ENCODE measurements at places on chromosomes 2 and 18.

DNA sequence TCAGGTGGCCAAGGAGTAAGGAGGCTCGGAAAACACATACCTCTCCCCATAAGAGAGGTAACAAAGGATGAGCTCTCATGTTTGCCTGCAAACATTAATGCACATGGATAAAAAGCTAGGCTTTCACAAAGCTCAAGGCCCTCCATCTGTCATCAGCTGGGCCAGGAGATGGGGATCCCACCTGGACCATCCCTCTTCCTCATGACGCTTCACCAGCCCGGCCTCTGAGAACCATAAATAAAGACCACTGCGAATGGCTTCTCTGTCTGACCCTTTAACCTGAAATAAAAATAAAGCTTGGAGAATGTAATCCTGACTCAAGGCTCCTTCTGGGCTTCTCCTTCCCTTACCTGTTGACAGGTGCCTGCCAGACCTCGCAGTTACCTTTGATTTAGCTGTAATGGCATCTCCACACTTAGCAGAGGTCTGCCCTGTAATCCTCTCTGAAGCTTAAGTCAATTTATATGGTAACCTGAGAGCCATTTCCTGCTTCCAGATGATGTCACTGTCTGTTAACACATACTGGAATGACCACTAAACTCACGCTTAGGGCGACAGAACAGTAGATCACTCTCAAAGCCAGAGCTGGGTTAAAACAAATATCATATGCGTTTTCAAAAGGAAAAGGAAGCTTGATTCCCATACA, 29.3 kb upstream of the FOXI3 start:
- no peak for DNase-seq

DNA sequence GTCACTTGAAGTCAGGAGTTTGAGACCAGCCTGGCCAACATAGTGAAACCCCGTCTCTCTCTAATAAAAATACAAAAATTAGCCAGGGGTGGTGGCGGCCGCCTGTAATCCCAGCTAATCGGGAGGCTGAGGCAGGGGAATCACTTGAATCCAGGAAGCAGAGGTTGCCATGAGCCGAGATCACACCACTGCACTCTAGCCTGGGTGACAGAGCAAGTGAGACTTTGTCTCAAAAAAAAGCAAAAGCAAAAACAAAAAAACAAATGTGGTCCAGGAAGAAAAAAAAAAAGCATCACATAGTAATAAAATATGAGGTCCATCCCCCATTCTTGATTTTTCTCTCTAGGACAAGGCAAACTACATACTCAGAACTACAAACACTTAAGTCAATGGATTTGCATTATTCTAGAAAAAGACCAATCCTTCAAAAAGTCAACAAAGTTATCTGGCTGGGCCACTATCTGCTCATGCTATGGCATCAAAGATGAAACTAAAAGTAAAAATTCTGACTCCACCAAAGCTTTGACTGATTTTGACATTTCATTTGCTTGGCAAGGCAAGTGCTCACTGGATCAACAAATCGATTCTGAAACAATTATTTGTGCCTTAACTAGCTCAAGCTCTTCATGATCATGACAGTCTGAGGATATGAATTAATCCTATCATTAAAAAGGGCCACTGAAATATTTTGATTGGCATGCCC, 28.4 kb downstream of the MEX3C start:
- DNase-seq: no peak

DNA sequence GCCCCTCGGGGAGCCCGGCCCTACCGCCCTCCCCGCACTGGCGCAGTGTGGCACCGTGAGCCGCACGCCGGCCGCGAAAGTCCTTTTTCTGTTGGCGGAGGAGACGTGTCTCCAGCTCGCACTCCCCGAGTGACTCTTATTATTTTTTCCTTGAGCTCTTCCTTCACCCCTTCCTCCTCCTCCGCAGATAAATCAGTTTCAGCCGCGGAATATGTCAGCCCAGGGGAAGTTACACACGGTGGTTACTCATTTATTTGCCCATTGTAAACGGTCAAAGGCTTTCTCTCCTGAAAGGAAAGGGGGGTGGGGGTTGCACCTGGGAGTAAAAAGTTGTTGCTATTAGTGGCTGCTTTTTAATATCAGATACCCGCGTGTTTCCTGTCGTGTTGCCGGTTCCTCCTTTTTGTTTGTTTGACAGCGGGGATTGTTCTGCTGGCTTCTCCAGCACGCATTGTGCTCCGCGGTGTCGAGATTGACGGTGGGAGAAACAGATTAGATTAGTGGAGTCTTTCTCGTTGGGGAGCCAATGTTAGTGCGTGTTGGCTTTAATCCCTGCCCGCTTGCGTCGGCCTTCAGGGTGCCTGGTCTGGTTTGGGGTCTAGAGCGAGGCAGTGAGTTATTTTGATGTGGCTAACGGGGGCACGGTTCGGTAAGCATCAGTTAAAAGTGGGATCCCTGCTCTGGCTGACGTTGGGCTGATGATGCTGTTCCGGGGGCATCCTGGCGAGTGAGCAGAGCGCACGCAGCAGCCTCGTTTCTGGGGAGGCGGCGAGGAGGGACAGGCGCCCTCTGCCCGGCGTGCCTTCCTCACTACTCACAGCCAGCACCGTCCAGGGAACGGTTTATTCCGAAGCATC, 1.6 kb downstream of the CRIM1 start:
- DNase-seq: no peak

- no peak for DNase-seq
Observed at GRCh38 chr2:70115646-70116442, 28.6 kb downstream of the PCBP1 start.

DNA sequence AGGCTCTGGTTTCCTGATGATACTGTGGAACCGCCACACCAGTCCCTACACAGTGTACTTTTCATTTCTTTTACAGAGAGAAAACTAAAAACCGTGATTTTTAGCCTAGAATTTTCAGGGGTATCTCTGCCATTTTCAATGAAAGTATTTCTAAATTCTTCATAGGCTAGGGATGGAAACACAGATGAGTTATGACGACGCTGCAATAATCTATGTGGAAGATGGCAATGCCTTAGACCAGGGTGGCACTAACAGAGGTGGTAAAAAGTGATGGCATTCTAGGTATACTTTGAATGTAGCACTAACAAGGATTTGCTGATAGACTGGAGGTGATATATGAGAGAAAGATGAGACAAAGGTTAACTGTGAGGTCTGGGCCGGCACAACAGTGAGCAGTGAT, 56.5 kb downstream of the TTC21B start:
- no peak for DNase-seq

GRCh38 chr18:8865934-8866333, 160.6 kb downstream of the MTCL1 start:
- no peak for DNase-seq

- no peak for DNase-seq
Observed at GRCh38 chr18:27483276-27483675, 298.2 kb upstream of the CHST9 start.

DNA sequence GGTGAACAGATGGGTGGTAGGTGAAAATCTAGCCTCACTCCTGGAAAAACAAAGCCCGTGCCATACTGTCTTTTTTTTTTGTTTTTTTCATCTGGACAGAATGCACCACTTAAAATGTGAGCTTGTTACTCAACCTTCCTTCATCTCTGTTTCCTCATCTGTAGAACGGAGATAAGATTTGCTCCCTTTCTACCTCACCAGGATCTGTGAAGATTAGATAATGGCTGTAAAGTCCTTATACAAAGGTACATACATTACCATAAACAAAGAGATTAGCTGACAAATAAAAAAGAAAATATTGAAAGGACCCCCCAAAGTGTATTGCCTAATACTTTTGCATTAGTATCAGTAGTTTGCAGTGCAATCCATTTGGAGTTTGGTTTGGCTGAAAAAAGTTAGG, 75.4 kb upstream of the ZEB2 start:
- DNase-seq: no peak

DNA sequence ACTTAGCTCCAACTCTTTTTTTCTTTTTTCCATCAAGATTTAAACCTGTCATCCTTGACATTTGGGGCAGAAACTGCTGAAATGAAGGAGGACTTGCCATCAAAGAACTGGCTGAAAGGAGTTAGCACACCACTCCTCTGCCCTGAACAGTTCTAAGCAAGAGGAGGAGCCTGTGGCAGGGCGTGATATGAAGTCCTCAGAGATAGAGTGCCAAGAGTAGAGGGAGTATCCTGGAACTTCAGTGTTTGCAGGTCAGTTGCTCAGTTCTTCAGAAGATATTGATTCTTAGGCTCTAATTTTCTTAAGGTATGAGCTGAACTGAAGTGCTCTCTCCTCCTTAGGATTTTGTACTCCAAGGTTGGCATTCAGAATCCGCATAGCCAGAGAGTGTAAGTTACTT, 15.2 kb downstream of the NABP1 start:
- no peak for DNase-seq

DNA sequence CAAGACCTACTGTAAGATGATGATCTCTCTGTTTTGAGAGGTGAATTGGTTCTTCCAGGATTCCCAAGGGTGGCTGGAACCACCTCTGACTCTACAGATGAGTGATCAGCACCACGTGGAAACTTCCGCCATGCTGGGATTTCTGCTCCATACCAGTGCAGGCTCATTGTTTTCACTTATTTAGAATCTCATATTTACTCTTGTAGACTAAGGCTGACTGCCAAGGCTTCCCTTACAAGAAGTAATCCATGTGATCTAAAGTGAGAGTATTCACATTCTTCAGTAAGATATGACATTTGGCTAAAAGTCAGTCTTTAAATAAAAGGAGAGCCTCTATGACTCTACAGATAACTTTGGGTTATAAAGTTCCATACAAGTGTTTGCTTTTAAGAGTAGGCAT, 322.9 kb upstream of the RAB12 start:
- DNase-seq: no peak

GRCh38 chr2:142241016-142241415, 110.2 kb upstream of the LRP1B start:
- DNase-seq: no peak

- no peak for DNase-seq
Observed at GRCh38 chr2:234971496-234971895, 19.7 kb downstream of the SH3BP4 start.

DNA sequence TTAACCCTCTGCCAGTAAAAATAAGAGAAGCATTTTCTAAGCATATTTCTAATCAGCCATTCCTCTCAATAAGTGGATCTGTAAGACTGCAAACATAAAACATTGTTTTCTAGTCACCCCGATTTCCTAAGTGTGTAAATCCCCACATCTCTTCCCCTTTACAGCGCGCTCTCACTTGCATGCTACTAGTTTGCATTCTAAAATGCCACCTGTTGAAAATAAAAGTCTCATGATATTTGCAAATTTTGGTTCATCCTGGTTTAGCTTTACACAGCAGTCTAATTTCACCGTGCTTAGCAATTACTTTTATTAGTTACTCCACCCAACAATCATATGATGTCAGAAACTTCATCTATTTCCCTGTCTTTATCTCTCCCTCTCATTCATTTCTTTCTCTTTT, 1230.7 kb upstream of the ZEB2 start:
- DNase-seq: no peak

- DNase-seq: no peak
Observed at GRCh38 chr2:54557211-54557600, 101.1 kb downstream of the SPTBN1 start.

GRCh38 chr2:233474308-233475160, 92.0 kb downstream of the USP40 start:
- DNase-seq: no peak

GRCh38 chr2:135095591-135095990, 43.5 kb downstream of the RAB3GAP1 start:
- no peak for DNase-seq

DNA sequence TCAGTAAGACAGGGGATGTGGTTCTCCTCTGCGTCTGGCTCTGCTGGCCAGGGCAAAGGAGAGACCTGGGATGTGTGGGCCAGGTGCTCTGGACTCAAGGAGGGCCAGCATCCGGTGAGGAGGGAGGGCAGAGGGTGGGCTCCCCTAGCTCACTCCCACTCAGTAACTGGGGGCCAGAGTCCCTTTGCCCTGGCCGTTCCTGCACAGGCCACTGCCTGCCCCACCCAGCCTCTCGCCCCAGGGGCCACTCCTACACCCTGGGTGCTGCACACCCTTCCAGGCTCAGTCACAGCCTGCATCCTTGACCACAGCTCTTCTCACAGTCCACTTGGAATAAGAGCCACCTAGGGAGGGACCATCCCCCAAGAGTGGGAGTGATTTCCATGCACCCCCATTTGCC, 41.0 kb downstream of the SNED1 start:
- no peak for DNase-seq

DNA sequence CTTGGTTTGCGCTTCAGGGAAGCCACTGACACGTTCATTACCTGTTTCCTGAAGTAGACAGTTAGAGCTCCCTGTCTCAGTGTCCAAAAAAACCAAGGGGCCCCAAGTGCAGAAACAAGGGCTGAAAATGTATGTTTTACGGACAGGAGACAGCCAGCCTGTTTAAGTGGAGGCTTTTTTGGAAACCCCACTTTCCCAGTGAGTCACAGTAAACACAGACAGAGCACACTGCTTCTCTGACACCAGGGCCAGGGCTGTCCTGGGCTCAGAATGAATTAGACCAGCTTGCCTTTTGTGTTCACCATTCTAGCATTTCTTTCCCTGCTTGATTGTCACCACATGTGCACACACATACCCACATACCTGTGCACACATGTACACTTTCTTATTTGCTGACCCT, 128.6 kb downstream of the SH3RF3 start:
- DNase-seq: no peak

DNA sequence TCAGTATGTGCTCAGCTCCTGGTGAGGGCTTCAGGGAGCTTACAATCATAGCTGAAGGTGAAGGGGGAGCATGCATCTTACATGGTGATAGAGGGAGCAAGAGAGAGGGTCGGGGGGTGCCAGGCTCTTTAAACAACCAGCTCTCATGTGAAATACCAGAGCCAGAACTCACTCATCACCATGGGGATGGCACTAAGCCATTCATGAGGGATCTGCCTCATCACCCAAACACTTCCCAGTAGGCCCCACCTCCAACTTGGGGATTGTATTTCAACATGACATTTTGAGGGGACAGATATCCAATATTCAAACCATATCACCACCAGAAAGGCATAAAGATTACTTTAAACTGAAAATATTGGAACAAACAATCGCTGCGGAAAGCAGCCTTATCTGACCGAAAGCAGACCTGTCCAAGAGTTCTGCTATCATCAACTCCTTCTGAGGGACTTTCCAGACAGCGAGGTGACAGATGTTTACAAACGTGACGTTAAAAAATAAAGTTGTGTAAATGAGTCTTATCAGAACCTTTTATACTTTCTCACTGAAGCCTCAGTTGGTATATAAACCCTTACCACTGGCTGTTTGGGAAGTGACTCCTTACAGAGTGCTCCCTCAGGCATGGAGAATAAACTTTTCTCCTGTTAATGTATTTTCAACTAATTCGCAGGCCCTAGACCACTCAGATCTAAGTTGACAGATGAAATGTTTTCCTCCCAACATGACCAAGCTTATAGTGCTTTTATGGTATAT, 35.5 kb upstream of the PTH2R start:
- no peak for DNase-seq

DNA sequence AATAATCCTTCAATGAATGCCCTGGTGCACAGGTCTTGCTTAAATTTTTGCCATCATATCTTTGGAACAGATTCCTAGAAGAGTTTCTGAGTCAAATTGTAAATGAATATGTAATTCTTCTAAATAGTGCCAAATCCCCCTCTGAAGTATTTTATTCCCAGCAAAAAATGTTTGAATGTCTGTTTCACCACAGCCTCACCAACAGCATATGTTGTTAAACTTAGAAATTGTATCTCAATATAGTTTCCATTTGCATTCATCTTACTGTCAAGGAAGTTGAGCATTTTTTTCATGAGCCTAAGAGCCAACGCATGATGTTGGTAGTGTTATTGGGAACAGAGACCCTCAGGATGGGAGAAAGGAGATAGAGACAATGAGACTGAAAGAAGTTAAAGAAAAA, 86.8 kb upstream of the IL1R2 start:
- no peak for DNase-seq

GRCh38 chr2:204824751-204825453, 279.6 kb downstream of the PARD3B start:
- no peak for DNase-seq

GRCh38 chr2:60519231-60519863, 34.1 kb downstream of the BCL11A start:
- no peak for DNase-seq
